ENCODE measurements at places on chromosomes 16 and 17.

GRCh38 chr17:72162569-72162968, 41.7 kb downstream of the SOX9 start:
- no peak for DNase-seq

DNA sequence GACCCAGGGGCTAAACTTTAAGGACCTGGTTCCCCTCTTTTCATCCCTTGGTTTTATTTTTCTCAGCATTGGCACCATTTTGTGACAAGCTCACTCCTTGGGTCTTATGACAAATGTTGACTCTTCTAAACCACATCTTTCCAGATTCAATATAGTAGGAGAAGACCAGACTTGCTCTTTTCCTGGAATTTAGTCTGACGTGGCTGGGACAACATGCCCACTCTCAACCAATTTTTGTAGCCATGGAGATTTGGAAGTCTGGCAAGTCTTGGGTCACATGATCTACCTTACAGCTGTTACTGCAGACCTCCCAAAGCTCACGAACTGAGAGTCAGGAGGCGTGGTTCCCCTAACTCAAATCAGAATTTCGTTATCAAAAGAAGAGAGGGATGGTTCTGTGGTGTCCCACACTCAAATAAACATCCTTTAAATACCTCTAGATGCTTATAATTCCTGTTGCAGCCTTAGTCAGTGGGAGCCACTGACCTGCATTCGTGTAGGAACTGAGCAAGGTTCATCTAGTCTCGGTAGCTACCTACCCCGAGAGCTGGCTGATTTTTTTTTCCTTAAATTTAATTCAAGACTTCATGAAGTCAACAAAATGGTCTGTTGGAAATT, 683.5 kb downstream of the MAF start:
- DNase-seq = no peak

DNA sequence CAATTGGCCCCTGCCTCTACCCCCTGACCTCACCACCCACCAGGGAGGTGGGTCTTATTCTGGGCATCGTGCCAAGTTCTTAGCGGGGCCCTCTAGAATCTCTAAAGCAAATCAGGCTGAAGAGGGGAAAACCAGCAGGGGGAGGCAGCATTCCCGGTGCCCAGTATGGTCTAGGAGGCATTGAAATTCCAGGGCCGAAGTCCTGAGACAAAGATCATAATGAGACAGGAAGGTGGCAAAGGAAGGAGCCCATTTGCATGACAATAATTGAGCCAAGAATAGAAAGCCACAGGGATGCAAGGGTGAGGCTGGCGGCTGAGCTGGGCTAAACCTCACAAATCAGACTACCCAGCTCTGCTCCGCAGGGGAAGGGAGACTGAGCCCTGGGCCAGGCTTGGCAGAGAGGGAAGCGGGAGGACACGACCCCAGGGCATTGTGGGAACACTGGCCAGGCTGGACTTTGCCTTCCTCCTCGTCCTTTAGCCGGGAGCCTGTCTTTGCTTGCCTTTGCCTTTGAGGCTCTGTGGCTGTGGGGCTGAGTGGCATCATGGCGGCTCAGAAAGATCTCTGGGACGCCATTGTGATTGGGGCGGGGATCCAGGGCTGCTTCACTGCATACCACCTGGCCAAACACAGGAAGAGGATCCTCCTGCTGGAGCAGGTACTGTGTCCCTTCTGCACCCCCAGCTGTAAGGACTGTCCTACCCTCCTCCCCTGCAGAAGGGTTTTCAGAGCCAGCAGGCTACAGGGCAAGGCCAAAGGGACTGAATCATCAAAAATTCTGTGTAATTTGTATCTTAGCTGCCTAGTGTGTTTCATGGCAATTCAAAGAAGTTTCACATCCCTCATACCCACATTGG, at the start of gene PIPOX:
PIPOX (plus strand) TSS at position 463 of the 860 bp plus-strand sequence; CDS start at position 548, 85 bp downstream.
- DNase-seq = no peak

GRCh38 chr17:45656527-45657181, 127.5 kb upstream of the CRHR1 start:
- no peak for DNase-seq

GRCh38 chr16:86934581-86935375, 356.4 kb downstream of the FOXL1 start:
- no peak for DNase-seq

- no peak for DNase-seq
These were observed 16.2 kb downstream of the IRX5 start for GRCh38 chr16:54946909-54947308.

GRCh38 chr16:68825427-68825826, 17.9 kb upstream of the TANGO6 start:
- DNase-seq = no peak

DNA sequence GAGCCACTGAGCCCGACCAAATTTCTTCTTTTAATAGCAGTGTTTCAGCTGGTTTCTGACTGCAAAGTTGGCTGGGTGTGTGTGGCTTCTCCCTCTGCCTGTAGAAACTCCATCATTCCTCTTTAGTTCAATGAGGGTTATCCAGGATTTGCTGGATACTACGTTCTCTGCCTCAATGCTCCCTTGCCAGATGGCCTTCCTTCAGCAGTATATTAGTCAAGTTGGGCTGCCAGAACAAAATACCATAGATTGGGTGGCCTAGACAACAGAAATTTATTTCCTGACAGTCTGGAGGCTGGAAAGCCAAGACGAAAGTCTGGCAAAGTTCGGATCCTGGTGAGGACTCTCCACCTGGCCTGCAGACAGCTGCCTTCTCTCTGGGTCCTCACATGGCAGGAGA, 103.7 kb downstream of the NOG start:
- DNase-seq = no peak

- no peak for DNase-seq
These were observed 24.1 kb downstream of the HMOX2 start for GRCh38 chr16:4500272-4500671.

GRCh38 chr17:20133517-20133916, 124.4 kb downstream of the SPECC1 start:
- DNase-seq = no peak

- DNase-seq = no peak
These were observed 264.4 kb upstream of the MON1B start for GRCh38 chr16:76926595-76926994.

DNA sequence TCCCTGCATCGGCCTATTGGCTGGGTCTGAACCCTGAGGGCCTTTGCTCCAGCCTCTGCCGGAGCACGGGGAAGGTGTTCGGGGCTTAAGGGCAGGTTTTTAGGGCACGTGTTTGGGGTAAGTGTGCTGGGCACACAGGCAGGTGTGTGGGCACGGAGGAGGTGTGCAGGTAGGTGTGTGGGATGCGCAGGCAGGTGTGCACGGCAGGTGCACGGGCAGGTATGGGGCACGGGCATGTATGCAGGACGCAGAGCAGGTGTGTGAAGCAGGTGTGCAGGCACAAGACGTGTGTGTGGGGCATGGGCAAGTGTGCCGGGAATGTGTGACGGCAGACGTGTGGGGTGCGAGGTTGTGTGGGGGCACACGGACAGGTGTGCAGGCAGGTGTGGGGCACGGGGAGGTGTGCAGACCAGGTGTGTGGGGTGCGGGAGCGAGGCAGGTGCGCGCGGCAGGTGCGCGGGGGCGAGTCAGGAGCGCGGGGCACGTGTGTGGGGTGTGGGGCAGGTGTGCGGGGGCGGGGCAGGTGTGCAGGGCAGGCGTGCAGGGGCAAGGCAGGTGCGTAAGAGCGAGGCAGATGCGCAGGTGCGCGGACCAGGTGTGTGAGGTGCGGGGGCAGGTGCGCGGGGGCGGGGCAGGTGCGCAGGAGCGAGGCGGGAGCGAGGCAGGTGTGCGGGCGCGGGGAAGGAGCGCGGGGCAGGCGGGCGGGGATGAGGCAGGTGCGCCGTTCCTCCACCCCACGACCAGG, 28.6 kb upstream of the METRNL start:
- DNase-seq = no peak

DNA sequence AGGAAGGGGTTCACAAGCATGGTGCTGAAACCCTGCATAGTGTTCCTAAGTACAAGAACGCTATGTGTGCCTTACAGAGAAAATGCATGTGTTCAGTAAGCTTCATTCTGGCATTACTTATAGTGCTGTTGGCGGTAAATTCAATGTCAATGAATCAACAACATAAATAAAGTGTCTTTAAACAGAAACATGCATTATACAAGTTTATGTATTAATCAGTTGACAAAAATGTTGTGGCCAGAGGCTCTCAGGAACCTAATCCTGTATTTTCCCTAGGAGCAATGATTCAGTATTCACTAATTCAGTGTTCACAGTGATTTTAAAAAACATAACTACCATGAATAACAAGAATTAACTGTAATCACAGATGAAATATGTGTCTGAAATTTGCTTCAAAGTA, 47.1 kb upstream of the MYOCD start:
- DNase-seq = no peak

All from stimulated activated CD8-positive, alpha-beta memory T cell treated with anti-CD3 and anti-CD28 coated beads, Interleukin-2, amount 100 ng/mL, for 48 hours (primary cell).